ENCODE measurements at places on chromosomes 4 and X.

DNA sequence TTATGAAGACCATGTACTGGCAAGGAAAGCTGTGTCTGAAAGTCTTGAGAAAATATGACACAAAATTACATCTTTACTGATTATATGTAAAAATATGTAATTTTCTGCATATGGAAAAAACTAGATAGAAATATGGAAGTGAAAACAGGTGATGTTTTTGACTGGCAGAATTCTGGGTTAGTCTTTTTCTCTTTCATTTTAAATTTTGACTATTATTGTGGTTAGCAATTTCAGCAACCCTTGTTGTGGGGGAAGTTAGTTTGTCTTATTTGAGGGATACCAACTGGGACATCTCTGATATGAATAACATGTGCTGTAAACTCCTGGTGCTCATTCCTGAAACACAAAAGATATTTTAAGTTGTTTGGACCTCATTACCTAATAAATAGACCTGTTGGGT, 49.9 kb upstream of the CPEB2 start:
- no peak for DNase-seq

DNA sequence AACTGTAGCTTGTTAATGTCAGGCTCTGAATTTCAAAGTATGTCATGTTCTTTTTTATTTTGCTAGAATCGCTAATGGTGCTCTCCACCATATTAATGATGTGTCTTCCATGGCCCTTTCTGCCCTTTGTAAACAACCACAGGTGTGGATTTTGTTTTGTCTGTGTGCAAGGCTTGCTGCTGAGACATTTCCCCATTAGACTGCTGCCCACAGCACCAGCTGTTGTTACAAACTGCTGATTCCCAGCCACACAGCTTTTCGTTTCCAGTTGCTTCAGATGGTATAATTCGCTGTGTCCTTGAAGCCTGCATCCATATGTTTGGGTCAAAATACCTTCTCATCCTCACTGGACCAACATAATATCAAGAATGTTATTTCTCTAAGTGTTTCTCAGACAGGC, 32.8 kb downstream of the KCNIP4 start:
- no peak for DNase-seq

DNA sequence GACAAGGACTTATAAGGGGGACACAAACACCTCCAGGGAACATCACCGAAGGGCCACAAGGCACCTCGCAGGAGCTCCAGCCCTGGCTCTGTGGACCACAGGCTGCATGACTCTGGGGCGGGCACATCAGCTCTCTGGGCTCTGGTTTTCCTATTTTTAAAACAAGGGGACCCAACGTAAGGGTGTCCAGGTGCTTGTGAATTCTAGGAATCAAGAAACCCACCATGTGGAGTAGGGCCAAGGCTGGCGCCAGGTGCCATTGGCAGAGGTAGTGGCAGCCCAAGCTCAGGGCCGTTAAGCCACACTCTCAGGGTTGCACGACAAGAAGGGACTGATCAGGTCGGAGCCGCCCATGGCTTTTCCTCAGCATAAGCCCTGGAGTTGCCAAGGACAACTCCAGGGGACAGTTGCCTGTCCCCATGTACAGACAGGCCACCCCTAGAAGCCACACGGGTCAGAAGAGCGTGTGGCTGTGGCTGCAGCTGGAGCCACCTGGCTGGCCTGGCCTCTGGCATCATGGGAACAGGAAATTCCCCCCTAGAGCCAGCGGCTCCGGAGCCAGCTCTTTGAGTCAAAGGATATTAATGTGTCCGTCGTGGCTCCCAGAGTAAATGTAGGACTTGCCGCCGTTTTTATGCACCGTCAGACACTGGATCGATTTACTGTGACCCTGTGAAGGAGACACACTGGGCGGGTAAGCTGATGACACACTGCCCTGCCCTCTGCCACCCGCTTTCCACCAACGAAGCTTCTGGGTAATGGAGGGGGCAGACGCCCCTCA, 32.5 kb downstream of the WDR1 start:
- DNase-seq: no peak

DNA sequence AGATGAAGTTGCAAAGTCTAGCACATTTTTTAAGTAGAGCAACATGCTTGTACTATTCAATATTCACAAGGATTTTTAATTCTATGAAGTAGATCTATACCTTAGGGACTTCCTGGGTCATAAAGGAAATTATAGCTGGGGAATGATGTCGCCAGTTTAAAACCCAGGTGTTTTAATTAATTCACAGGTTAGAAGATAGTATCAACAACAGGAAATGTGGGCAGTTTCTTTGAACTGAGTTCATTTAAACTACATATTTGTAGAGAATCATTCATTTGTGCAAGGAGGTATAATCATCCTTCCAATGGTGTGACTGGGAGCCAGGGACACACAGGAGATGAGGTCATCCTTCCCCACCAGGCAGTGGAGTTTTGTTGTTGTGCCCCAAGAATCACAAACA, 181.3 kb upstream of the KLF3 start:
- no peak for DNase-seq

DNA sequence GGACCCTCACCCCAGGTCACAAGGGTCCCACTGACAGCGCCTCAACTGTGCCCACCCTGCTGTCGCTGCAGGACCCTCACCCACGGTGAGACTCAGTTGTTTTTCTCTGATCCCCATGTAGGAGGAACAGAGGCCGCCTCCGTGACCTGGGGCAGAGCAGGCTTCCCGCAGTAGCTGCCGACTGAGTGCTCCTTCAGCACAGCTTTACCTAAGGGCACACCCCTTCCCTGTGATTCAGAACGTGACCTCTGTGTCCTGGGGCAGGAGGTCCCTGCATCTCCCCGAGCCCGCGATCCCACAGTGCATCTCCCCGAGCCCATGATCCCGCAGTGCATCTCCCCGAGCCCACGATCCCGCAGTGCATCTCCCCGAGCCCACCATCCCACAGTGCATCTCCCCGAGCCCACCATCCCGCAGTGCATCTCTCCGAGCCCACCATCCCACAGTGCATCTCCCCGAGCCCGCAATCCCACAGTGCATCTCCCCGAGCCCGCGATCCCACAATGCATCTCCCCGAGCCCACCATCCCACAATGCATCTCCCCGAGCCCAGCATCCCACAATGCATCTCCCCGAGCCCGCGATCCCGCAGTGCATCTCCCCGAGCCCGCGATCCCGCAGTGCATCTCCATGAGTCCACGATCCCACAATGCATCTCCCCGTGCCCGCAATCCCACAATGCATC, 23.6 kb downstream of the PPP2R3B start:
- DNase-seq: no peak

GRCh38 chrX:85569096-85569495, 189.6 kb upstream of the POF1B start:
- no peak for DNase-seq

GRCh38 chrX:41665686-41666085, 23.1 kb upstream of the GPR34 start:
- no peak for DNase-seq

DNA sequence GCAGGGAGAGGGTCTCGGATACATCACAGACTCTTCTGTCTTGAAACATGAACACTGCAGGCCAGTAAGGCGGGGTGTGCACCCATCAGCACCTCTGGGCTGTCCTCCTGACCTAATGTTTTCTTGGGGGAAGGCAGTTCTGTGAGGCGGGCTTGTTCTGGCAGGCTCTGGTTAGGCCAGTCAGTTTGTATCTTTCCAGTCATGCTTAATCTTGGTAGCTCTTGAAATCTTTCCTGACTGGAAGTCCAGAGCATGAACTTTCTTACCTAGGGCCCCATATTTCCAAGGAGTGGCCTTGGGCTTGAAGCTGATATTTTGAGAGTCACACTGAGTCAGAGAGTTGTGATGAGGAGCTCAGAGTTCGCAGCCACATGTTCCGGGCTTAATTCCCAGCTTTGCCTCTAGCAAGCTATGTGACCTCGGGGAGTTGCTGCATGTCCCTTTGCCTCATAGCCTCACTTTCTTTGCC, 54.2 kb upstream of the RASSF6 start:
- no peak for DNase-seq

DNA sequence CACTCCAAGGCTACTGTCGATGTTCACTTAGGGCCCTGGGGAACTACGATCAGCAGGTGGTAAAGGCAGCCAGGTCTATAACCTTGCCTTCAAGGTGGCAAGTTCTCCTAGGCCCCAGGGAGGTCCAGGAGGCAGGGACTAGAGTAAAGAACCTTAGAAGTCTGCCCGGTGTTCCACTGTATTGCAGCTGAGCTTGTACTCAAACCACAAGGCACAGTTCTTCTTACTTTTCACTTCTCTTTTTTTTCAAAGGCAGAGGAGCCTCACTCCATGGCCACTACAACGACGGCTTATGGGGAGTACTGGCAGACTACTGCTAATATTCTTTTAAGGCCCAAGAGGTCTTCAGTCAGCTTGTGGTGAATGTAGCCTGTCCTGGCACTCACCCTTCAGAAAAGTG, 78.8 kb upstream of the GPR174 start:
- no peak for DNase-seq

DNA sequence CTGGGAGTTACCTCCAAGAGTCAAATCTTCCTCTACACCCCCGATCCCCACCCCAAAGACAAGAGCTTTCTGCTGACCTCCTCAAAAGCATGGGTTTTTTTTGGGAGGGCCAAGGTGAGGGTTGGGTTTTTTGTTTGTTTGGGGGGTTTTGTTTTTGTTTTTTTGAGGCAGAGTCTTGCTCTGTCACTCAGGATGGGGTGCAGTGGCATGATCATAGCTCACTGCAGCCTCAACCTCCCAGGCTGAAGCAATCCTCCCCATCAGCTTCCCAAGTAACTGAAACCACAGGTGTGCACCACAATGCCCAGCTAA, 18.7 kb upstream of the WFS1 start:
- no peak for DNase-seq

DNA sequence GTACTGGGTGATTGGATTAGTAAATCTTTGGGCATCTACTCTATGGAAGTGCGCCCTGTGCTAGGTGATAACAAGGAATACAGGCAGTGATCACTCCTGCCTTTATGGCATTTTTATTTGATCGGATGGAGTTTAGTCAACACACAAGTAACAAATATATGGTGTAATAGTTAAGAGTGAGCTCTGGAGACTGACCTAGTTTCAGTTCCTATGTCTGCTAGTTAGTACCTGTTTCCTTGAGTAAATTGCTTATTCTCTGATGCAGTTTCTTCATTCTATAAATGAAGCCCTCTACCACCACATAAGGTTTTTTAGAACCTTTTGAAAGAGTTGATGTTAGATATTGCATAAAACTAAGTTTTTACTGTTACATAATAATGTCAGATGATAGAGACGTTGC, 134.6 kb downstream of the KDM6A start:
- DNase-seq: no peak

- no peak for DNase-seq
Measured at GRCh38 chrX:133215017-133215416, 3.1 kb downstream of the TFDP3 start.

DNA sequence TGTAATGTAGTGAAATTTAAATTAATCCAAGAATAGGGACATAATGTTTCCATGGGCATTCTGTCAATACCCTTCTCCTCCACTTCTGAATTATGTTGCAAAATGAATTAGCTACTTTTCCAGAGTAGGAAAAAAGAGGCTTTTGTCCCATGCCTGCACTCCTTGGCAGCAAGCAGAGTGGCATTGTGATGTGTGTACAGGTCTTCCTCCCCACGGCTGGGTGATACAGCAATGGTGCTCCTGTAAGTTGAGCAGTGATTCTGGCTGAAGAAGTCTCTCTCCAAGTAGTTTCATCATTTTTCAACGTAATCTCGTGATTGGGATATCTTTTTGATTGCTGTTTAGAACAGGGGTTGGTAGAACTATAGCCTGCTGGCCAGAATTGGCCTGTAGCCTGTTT, 59.9 kb downstream of the KIT start:
- DNase-seq: no peak

- no peak for DNase-seq
Measured at GRCh38 chr4:5616331-5616950, 91.9 kb downstream of the EVC2 start.

DNA sequence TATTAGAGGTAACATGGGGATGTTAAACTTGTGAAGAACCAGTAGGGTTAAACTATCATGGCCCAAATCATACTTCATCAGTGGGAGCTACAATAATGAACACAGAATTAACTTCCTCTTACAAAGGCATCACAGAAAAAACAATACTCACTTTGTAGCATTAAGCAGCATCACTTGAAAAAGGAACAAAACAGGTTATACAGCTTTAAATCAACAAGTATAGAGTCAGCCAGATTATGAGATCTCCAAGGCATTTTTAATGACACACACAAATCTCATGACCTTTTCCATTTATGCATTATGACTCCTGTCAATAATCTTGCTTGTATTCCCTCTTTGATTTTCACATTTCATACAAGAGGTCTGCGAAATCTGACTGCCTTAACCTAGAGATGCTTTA, 18.3 kb downstream of the FBXL5 start:
- DNase-seq: no peak

DNA sequence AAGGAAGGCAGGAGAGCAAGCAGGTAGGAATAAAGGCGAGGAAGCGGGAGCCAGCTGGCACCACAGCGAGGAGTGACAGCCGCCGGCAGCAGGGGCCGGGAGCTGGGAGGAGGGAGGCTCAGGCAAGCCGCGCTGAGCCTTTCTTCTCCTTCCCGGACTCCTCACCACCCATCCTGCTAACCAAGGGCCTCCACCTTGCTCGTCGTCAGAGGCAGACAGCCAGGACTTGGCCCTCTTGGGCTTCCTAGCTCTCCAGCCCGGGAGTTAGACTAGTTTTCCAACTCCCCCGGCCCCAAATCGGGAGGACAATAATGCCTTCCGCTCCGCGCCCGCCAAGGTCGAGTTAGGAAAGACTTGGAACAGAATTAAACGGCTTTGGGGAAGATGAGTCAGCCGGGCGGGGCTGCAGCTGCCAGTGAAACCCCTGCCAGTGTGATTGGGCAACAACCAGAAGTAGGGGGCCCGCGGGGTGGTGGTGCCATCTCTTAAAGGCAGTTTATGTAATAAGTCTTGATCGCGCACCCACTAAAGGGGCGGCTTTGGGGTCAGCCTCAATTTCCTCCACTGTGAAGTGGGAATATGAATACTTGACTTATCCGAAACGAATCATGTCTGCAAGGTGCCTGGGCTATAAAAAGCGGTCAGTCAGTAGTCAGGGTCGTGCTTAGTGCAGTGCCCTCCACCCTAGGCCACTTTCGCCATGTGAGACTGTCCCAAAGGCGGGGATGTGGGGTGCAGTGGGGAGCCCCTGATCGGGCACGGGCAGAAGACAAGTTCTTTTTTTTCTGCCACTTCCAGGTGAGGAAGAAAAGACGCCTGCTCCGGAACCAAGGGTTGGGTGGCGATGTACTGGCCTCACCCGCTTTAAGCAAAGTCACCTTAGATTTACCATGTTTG, 6.7 kb upstream of the HSD17B10 start:
- DNase-seq: no peak
